ENCODE measurements at places on chromosomes 1 and 21.

DNA sequence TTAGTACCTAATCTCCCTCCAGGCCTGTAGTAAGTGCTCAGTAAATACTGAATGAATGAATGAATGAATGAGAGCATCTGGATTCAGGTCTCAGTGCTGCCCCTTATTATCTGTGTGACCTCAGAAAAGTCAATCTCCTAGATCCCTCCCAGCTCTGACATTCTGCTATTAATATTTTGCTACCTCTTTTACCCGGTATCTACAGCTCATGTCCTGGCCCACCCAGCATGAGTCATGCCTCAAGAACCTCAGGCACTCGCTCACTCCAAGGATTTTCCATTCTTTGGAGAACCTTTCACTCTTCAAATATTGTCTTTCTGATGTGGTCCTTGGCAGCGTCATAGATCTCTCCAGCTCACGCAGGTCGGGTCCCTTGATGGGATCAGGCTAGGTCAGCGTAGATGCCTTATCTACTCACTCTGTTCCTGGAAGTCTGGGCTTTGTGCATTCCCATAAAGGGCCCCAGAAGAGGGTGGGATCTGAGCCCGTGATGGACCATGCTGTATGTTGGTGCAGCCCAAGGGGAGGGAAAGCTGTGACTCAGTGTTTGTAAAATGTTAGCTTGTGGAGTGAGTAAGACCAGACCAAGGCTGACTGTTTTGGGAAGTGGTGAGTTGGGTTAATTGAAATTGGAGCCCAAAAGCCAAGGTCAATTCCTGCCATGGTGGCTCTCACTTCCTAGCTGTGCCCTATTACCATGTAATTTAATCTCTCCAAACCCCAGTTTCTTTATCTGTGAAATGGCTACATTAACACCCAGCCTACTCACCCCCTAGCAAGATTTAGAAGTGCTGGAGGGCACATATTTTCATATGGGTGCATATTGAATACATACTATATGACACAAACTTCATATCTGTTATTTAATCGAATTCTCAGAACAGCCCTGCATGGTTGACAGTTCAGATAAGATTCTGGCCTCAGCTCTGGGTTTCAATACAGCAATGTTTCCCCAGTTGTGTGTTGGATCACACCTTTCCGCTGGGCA is 214.1 kb upstream of the USP24 start:
- DNase-seq, result no peak

- DNase-seq, result no peak
Measured at GRCh38 chr1:10489291-10490055, 14.7 kb downstream of the PEX14 start.

- DNase-seq, result no peak
Measured at GRCh38 chr1:116825720-116826438, 71.6 kb downstream of the CD2 start.

GRCh38 chr1:3908886-3909517 is 8.9 kb upstream of the C1orf174 start:
- no peak for DNase-seq

GRCh38 chr1:36175137-36176095 is 19.5 kb downstream of the MAP7D1 start:
- DNase-seq, result no peak

- no peak for DNase-seq
Measured at GRCh38 chr21:46002841-46003574, 21.4 kb downstream of the COL6A1 start.

GRCh38 chr1:235984041-235984825 is 80.7 kb downstream of the NID1 start:
- peak; percentile 59 for DNase-seq

DNA sequence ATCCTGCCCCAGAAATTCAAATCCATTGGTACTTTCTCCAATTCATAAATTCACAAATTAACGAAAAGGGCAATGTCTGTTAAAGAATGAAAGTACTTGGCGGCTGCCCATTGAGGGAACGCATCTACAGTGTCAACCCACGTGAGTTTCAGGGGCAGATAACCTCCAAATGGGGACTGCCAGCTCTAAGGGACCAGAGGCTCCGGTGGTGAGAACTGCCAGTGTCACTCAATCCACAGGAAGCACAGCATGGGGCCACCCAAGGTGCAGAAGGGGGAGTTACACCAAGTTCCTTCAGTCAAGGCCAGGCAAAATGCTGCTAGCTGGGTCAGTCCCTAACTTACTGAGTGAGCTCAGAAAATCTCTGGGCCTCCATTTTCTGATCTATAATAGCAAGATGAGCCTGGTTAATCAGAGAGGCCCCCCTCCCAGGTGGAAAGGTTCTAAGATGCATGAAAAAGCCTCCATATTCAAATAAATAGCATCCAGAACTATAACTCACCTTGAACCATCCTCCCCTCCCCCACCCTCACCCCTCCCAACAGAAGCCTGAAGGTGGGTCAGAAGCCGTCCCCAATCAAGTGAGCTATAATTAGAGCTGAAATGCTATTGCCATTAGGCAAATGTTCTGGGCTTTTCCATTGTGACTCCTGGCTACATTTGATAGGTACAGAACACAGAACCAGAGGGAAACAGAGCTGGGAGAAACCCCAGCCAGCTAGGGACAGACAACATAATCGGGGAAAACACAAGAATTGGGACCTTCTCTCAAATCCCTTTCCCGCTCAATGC is 41.7 kb downstream of the LRP8 start:
- no peak for DNase-seq

GRCh38 chr1:193785850-193786420 is 599.5 kb upstream of the B3GALT2 start:
- DNase-seq, result no peak

DNA sequence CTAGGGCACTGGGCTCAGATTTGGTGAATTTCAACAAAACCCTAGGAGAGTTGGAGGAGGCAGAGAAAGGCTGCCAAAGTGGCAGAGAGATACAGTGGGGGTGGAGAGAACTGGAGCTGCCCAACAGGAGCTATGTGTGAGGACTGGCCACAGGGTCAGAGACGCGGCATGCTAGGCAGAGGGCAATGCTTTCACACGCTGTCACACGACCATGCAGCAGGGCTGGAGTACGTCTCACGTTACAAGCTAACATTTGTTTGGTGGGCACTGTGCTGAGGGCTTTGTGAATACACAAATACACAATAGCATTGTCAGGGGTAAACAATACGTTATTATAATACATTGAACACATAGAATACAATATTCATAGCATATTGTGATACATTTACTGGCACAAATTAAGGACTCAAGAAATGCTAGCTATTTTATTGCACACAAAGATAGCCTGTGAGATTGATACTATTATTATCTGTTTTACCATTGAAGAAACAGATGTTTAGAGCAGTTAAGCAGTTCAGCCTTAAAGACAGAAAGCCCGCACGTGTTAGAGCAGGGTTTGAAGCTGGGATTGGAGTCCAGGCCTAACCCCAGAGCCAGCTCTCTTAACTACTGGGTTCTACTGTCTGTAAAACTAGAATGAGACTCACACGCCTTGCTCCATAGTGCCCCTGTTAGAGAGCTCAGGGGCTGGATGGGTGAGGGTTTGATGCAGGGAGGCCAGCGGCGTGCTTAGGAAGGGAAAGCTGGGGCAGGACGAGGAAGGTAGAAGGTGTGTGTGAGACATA is 4.5 kb downstream of the RAB7B start:
- DNase-seq, result no peak

- DNase-seq, result no peak
Measured at GRCh38 chr1:7432102-7432899, 338.8 kb upstream of the VAMP3 start.

- DNase-seq, result no peak
Measured at GRCh38 chr1:30506291-30507015, 216.9 kb downstream of the MATN1 start.

GRCh38 chr1:234545517-234546386 is 64.2 kb downstream of the IRF2BP2 start:
- no peak for DNase-seq

DNA sequence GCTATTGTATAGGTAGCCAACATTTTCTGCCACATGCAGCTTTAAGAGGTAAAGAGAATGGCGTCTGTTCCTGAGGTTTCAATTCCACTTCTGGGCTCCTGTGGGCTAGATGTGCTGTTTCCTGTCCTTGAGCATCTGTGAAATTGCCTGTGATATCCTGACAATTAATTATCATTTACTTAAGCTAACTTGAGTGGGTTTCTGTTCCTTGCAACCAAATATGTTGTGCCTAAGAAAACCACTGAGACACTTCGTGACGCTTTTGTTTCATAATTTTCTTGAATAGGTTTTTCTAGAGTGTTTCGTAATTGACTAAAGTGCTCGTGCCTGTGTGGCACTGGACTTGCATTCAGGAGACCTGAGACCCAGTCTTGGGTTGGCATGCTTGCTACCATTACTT is 127.3 kb upstream of the POU3F1 start:
- DNase-seq, result peak; percentile 47

- peak; percentile 51 for DNase-seq
Measured at GRCh38 chr1:217747156-217747769, 116.1 kb downstream of the SPATA17 start.

DNA sequence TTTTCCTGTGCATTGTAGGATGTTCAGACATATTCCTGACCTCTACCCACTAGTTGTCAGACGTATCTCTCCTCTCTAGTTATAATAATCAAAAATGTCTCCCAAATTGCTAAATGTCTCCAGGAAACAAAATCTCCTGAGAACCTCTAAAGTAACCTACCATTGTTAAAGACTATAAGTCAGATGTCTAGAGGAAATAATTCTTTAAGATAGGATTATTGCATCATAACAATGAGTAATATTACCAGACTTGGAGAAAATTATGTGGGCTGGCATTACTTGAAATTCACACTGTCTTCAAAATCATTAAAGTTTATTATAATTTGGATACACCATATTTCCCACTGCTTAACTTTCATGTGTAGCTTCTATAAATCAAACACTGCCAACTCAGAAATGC is 643.0 kb upstream of the ADGRL2 start:
- no peak for DNase-seq

DNA sequence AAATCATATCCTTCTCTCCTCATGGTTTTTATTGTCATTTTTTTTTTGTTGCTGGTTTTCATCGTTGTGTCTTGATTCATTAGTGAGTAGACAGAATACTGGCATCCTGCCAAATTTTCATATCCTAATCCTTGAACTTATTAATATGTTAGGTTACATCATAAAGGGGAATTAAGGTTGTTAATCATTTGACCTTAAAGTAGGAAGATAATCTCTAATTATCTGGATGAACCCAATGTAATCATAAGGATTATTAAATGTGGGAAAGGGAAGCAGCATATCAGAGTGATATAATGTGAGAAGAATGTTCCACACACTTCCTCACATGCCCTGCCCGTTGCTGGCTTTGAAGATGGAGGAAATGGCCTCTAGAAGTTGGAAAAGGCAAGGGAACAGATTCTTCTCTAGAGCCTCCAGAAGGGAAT is 299.7 kb downstream of the HMCN1 start:
- no peak for DNase-seq

DNA sequence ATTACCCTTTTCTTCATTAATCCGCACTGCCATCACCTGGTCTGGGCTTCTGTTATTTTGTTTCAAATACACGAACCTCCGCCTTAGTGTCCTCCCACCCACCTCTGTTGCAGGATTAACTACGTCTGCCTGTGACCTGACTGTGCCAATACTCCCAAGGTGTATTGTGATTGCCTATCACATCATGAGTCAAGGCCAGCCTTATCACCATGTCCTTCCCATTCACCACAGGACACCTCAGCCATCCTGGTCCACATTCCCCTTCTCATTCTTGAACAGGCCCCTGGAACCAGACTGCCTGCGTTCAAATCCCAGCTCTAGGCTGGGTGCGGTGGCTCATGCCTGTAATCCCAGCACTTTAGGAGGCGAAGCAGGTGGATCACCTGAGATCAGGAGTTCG is 14.4 kb downstream of the F11R start:
- no peak for DNase-seq

- DNase-seq, result no peak
Measured at GRCh38 chr1:187714470-187714869, 885.7 kb downstream of the PLA2G4A start.

- DNase-seq, result no peak
Measured at GRCh38 chr1:213530611-213531320, 457.0 kb upstream of the PROX1 start.

DNA sequence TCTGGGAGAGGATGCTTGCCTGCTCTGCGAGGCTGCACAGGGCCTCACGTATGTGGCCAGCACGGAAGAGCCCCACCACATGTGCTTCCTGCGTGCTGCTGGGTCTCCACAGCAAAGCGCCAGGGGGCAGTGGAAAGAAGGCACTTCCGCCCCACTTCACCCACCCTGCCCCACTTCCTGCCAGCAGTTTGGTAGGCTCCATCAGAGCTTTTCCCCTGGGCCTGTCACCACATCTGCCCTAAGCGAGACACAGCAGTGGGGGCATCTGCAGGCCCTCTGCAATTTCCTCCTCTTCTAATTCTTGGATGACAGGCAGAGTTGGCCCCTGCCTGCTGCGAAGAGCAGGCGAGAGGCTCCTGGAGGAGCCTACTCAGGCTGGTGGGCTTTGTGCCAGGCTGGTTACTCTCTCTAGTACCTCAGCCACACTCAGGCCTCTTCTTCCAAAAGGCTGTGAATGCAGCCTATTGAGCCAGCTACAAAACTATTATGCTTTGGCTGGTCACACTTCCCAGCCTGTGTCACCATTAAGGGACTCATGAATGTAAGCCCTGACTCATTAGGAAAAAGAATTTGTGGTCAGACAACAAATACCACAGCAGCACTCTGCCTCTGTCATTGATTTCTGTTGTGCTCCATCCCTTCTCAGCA is 25.0 kb downstream of the CD244 start:
- DNase-seq, result peak; percentile 41

DNA sequence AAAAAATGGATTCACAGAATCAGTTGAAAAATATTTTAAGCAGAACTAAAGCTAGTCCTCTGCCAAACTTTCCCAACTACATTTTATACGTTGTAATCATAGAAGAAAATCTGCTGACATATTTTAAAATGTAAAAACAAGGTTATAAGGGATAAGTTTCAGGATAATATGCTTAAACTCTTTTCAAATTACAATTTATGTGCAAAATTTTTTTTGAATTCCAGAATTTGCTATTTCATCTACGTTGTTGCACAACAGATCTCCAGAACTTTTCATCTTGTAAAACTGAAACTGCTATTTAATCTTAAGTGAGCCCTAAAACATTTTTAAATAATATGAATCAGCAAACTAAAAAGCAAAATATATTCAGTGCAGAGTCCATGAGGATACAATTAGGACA is 5.9 kb downstream of the EDEM3 start:
- peak; percentile 47 for DNase-seq

- DNase-seq, result no peak
Measured at GRCh38 chr1:939511-940106, 15.9 kb downstream of the SAMD11 start.

- DNase-seq, result no peak
Measured at GRCh38 chr1:66359269-66359668, 174.7 kb upstream of the SGIP1 start.

DNA sequence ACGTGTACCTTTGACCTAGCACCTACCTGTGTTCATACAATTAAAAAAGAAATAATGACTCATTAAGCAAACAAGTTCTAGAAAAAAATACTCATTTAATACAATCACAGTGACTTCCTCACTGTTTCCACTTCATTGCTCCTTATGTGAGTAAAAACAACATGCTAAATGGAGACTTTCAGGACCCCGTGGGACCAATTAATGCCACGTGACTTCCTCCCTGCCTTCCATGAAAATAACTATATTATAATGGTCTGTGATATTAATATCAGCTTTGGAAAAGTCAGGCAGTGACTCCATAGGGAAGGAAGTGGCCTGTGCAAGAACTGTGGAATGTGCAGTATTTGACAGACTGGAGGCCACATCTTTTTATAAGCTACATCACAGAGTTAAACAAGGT is 337.8 kb downstream of the HLX start:
- DNase-seq, result no peak
